ENCODE measurements at places on chromosomes 7 and 10. TPM values are rescaled to one million over a fixed set of nuclear protein-coding genes. Genes with fewer than 3 reads are reported as not detected.

DNA sequence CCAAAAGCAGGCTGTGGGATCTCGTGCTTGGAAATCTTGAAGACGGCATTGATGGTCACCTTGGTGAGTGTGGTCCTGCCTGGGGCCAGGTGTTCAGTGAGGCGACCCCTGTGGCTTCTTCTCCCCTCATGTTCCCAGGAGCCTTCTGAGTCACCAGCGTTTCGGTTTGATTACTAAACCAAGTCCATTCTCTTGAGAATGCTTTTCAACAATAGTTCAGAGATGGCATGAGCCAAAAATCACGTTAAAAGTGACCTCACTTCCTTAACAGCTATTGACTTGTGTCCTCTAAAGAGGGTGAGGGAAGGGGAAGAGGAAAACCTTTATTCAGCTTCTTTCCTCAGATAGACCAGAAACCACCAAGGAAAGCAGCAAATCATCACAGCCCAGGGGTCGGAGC lies 315.2 kb downstream of the GATA3 start:
- ATAC-seq, result no peak

GRCh38 chr10:8312781-8313180 lies 258.3 kb downstream of the GATA3 start:
- peak; percentile 92 for ATAC-seq

DNA sequence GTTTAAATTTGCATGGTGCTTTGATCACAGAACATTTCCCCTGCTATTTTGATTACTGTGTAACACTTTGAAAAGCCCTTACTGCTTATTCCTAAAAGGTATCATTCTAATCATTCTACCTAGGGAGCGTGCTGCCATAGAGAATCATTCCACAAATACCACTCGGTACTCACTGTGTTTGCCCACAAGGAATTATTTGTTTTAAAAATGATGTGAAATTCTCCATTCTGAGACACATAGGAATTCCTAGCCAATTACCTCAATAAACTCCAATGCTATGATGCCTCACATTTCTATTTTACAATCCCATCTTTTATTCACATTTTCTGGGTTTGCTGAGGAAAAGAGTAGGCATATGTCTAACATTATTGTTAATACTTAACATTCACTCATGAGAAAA lies 16.2 kb upstream of the TES start:
- no peak for ATAC-seq

DNA sequence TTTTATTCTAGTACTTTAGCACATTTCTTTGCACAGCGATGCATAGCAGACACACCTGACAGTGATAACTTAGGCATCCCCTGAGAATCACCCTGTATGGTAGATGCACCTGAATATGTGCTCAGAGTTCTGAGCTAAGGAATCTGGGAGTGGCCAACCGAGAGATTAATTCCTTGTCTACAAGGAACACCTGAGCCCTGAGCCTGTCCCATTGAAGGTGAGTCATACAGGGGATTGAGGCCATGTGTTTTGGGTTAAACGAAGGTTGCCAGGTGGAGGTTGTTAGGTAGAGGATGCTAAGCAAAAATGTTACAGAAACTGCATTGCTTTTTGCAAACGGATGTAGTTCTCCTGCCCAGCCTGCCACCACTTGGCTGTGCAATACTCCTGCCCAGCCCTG lies 128.9 kb downstream of the AMPH start:
- no peak for ATAC-seq

DNA sequence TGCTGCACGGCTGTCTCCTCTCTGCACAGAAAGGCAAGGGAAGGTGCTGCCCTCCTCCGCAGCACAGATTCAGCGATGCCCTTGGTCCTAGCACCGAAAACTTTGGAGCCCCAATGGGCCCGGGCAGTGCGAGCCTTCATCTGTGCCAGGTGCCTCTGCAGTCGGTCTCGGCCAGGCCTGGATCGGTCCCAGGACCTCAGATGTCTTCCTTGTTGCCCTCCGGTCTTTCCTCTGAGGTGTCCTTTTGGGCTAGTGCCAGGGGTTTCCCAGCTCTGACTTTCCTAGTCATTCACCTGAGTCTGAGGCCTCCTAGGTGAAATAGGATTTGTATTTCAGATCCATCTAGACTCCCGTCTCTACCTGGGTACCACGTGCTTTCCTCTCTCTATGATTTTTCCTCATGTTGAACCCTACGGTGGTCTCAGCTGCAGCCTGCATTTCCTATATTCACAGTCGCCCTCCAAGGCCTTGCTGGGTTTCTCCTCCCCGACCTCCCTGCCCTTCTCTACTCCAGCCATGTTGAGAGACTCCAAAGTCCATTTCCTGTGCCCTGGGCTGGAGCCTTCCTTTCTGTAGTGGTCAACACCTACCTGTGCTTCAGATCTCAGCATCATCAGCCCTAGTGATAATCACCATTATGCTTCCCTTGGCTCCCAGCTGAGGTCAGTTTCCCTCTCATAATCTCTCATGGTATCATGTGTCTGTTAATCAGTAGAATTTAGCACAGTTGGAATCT lies 92.0 kb upstream of the PRSS58 start:
- no peak for ATAC-seq

DNA sequence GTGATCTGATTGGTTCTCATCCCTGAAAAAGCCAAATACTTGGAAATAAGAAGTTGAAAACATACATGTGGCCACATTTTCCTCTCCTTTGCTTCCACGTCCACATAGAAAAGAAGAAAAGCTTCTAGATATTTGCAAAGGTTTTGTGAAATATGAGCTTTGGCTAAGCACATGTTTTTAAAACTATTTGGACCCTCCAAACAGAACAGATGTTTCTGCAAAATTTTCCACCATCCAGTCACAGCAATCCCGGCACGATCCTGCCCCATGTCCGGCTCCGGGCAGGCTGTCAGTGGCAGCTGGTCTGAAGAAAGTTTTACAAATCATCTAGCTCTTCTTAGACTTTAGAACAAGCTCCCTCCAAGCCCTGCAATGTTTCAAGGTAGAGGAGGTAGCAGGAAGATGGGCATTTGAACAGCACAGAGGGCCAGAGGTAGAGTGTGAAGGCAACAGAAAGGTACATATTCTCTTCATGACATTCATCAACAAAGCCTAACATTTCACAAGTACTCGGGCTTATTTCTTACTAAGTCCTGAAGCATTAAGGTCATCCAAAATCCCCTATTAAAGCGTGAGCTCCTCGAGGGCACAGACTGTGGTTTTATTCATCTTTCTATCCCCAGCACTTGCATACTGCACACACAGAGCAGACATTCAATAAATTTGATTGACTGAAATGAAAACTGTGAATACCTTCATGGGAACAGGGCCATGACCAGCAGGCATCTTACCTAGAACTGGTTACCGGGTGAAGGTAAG lies 110.1 kb downstream of the JAZF1 start:
- ATAC-seq, result no peak

DNA sequence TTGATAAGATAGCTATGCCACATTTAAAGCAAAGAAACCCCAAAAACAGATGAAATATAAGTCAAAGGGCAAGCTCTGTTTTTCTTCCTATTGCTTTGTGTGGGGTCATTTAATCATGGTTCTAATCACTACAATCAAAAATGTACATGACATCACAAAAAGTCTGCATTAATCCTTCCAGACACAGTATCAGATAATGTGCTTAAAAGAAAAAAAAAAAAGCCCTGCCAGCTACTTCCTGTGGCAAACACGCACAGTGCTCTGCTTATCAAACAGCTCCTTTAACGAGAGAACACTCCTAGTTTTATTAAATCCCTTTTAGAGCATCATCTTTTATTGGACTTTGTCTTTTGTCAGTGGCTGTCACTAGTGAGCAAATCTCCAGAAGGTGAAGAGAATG lies 1005.8 kb downstream of the GATA3 start:
- no peak for ATAC-seq

GRCh38 chr7:116629051-116629463 lies 42.9 kb upstream of the MET start:
- no peak for ATAC-seq

DNA sequence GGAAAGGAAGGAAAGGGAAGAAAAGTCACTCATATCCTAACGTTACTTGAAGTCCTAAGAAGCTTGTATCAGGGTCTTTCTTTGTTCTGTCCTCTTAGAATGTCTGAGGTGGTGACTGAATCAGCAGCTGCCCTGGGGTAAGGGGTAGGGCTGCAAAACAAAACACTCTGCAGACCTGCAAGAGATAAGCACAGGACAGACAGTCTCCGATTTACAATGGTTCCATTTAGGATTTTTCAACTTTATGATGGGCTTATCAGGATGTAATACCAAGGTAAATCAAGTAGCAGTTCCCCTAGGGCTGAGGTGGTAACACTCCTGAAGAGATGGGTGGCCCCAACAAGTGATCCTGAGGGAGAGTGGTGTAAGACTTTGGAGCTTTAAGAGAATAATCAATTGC lies 16.5 kb downstream of the KDM7A start:
- no peak for ATAC-seq

GRCh38 chr10:133180965-133181639 lies 21.1 kb downstream of the KNDC1 start:
- ATAC-seq, result no peak

DNA sequence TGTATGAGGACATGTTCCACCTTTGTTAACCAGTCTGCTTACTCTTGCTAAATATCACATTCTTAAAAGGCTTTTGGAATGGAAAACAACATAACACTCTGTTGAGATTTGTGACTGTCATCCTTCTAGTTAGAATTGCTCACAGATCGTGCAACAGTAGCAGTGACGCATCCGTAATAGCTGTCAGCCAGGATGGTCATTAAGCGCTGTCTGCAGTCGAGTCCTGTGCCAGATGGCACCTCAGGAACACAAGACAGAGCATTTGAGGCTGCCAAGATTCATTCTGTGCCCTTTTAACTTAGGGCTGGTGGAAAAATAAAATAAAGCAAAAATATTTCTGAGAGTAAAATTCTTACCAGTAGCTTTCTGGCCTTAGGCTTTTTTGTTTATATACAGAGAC lies 348.6 kb downstream of the ANKRD7 start:
- ATAC-seq, result no peak

DNA sequence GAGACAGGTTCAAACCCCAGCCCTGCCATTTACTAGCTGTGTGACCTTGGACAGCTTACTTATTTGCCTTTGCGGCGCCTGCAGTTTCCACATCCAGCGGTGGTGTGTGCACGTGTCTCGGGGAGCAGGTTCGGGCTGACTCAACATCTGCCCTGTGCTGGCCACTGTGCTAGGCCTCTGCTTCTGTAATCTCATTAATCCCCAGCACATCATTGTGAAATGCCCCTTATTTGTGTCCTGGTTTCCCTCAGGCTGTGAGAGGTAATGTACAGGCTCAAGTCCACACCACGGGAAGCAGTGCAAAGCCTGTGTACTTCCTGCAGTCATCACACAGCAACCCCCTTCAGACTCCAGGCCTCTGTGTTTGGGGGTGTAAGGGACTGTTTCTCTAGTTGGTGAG lies 285.7 kb downstream of the RPS24 start:
- no peak for ATAC-seq

- ATAC-seq, result peak; percentile 5
Observed at GRCh38 chr10:132518572-132519381, 18.8 kb upstream of the INPP5A start.

- ATAC-seq, result peak; percentile 58
Observed at GRCh38 chr10:51001587-51001986, 72.7 kb upstream of the PRKG1 start.

DNA sequence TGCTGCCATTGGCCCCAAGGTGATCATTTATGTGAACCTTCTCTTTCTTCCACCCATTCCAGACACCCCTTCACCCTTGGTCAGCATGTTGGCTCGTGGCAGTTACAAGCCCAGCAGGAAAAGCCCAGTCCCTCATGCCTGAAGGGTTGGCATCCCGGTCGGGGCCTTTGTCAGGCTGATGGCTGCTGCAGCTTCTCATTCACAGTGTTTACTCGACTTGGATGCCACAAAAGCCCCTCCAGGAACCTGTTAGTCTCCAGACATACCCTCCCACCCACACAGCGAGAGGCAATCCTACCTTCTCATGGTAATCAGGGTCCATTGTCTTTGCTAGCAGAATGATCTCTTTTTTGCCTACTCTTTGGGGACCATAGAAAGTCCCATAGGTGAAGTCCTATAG lies 200.8 kb upstream of the PFKP start:
- no peak for ATAC-seq

GRCh38 chr7:115122388-115122787 lies 200.5 kb downstream of the MDFIC start:
- no peak for ATAC-seq

GRCh38 chr10:4514445-4515108 lies 311.4 kb upstream of the AKR1E2 start:
- ATAC-seq, result no peak

GRCh38 chr10:3982746-3983442 lies 197.9 kb upstream of the KLF6 start:
- ATAC-seq, result no peak

DNA sequence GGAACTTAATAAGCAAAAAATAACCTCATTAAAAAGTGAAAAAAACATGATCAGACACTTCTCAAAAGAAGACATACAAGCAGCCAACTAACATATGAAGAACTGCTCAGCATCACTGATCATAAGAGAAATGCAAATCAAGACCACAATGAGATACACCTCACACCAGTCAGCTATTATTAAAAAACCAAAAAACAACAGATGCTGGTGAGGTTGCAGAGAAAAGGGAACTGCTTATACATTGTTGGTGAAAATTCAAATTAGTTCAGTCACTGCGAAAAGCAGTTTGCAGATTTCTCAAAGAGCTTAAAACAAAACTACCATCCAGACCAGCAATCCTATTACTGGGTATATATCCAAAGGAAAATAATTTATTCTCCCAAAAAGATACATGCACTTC lies 513.3 kb downstream of the MDFIC start:
- no peak for ATAC-seq

DNA sequence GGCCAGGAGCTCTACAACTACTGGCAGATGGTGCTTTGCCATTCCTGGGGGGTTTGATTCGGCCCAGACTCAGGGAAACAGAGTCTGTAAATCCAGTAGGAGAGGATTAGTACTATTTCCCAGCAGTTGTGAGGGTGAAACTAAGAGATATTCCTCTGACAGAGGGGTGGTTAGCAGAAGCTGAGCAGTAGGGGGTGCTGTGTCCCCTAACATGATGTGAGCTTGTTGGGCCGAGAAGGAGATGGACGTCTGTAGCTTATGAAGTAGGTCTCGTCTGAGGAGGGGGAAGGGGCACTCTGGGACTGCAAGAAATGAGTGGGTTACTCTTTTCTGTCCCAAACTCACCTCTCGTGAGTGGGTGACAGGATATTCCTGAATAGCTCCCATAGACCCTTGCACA lies 179.2 kb upstream of the MBL2 start:
- ATAC-seq, result no peak

DNA sequence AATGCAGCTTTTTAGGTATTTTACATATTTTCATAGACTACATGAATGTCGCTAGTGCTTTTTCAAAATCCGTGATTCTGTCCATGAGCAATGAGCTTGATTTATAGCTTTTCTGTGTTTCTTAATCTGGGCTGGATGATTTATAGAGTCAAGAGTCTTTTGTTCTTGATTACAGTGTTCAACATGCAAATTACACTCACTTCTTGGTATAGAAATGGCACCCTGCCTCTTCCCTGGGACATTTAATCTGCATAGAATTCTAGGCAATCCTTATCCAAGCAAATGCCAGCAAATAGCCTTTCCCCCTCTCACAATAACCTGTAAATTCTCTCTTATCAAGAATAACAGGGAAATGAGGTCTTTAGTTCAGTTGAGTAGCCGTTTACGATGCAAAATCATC lies 246.2 kb upstream of the SEMA3C start:
- peak; percentile 15 for ATAC-seq

- peak; percentile 87 for ATAC-seq
Observed at GRCh38 chr7:322111-322671, 32.2 kb downstream of the FOXL3 start.

Gene HABP2
- total RNA-seq, result 0.25 TPM

Gene ANKRD2
- not detected for total RNA-seq

Gene C7orf33
- not detected for total RNA-seq

Gene PRKAR2B
- total RNA-seq, result 39.0 TPM

Gene FAM25A
- not detected for total RNA-seq

Gene LIPN
- total RNA-seq, result not detected

Gene TMEM209
- 28.1 TPM for total RNA-seq

Gene KIF20B
- 18.5 TPM for total RNA-seq

Gene CYP2C19
- 0.20 TPM for total RNA-seq

Measured in motor neuron (in vitro differentiated cells).